Endothelial cell (in vitro differentiated cells): ENCODE measurements at places on chromosomes 13 and 19. TPM values are rescaled to one million over a fixed set of nuclear protein-coding genes. Genes with fewer than 3 reads are reported as not detected.

ZNF730 gene
- total RNA-seq, result 8.3 TPM

CRX gene
- not detected for total RNA-seq

PINLYP gene
- total RNA-seq, result 3.4 TPM

ECSIT gene
- total RNA-seq, result 16.7 TPM

SWSAP1 gene
- total RNA-seq, result 3.3 TPM

ZNF497 gene
- total RNA-seq, result 3.6 TPM
